ENCODE measurements at places on chromosomes 4 and X.

DNA sequence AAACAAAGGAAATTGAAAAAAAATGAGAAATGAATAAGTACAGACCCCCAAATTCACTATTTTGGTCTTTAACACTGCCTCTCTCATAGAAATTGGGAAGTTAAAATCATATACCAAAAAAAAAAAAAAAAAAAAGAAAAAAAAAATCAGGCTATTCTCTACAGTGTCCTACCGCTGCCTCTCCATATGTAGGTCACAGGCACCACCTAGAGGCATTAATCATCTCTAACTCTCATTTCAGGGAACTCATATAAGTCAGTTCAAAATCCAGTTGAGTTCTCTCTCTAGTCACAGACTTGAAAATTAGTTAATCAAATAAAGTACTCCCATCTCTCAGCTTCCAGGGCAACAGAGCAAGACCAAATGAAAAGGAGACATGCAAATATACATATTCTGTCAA, 47.9 kb downstream of the COX18 start:
- no peak for DNase-seq

DNA sequence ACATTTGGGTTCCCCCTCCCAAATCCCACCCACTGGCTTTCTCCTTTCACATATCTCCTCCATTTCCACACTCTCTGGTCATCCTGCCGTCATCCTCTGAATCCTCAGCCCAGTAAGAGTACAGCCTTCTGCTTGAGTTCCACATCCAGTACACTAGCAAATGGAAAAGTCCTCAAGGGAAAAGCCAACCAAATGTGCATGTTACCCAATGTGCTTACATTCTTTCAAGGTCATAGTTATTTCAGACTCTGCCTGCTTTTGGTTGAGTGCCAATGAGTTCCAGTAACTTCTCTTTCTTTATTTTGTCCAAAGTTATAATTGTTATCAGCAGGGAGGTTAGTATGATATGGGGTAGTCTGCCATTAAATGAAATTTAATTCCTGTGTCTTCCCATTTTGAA, 78.1 kb downstream of the SRPX start:
- DNase-seq: no peak

DNA sequence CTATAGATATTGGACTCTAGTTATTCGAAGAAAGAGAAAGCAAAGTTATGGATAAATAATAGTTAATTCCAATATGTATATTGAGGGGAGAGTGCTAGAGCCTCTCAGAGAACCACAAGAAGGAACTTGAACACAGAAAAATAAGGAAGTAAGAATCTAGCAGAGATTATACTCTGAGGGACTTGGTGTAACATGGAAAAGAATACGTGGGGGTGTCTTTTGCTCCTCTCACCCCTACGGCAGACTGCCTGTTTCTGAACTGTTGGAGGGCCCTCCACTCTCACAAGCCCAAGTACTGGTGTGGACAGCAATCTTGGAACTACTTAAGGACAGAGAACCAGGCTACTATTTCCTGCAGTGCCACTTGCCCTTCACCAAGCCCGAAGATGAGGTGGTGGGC, 1174.4 kb upstream of the PCDH10 start:
- DNase-seq: no peak

- DNase-seq: no peak
Observed at GRCh38 chrX:44227991-44228390, 115.5 kb downstream of the EFHC2 start.

- DNase-seq: no peak
Observed at GRCh38 chrX:132602701-132603100, 113.9 kb upstream of the MBNL3 start.

DNA sequence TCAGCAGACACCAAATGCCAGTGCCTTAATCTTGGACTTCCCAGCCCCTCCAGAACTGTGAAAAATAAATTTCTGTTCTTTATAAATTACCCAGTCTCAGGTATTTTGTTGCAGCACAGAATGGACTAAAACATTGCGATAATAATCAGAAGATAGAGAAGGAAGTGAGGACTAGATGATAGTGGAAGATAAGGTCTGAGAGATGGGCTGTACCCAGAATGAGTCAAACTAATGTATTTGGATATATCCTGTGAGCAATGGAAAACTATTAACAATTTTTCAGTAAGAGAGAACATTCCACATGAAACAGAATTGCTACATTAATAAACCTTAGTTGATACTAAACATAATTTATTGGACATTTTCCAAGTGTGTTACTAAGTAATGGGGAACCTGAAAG, 93.3 kb downstream of the FANCB start:
- DNase-seq: no peak

- no peak for DNase-seq
Observed at GRCh38 chrX:42803320-42803719, 25.4 kb upstream of the PPP1R2C start.

DNA sequence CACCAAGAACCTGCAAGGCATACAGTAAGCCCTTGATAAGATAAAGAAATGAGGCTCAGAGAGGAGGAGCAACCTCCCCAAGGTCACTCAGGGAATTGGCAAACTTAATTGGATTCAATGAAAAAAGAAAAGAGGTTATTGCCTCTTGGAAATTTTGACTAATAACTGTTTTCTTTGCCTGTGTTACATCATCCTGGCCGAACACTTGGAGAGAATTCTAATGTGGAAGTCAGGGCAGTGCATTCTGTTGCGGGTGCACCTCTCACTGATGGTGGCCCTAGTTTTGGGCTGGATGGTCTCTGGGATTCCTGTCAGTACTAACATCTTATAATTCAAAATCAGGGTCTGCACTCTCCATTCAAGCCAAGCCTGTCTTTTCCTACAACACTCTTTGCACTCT, 186.2 kb upstream of the BCOR start:
- no peak for DNase-seq

GRCh38 chr4:4423706-4424498, 37.0 kb downstream of the NSG1 start:
- no peak for DNase-seq

DNA sequence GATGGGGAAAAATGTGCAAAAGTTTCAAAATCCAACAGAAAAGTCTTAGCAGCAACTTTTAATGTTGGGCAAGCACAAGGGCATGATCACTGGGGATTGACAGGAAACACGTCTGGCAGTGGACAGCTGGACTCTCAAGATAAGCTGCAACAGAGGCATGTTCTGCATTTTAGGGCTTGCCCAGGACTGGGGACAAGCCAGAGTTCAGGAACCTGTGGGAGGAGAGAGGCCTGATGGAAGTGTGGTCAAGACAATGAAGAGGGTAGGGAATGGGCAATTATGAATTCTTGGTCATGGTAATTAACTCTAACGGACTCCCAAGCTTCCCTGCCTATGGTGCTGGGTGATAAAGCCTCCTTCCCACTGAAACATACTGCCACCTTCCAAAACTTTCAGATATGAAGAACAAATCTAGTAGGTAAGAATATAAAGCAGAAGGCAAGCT, 48.4 kb downstream of the ANXA3 start:
- DNase-seq: peak; percentile 38
